Naive thymus-derived CD4-positive, alpha-beta T cell (primary cell): ENCODE measurements at places on chromosomes 2 and 18.

GRCh38 chr2:186934420-186934819 lies 85.5 kb upstream of the ZSWIM2 start:
- no peak for DNase-seq

GRCh38 chr2:38658613-38659012 lies 7.3 kb upstream of the GALM start:
- no peak for DNase-seq

GRCh38 chr2:191950132-191950874 lies 103.4 kb upstream of the CAVIN2 start:
- no peak for DNase-seq

DNA sequence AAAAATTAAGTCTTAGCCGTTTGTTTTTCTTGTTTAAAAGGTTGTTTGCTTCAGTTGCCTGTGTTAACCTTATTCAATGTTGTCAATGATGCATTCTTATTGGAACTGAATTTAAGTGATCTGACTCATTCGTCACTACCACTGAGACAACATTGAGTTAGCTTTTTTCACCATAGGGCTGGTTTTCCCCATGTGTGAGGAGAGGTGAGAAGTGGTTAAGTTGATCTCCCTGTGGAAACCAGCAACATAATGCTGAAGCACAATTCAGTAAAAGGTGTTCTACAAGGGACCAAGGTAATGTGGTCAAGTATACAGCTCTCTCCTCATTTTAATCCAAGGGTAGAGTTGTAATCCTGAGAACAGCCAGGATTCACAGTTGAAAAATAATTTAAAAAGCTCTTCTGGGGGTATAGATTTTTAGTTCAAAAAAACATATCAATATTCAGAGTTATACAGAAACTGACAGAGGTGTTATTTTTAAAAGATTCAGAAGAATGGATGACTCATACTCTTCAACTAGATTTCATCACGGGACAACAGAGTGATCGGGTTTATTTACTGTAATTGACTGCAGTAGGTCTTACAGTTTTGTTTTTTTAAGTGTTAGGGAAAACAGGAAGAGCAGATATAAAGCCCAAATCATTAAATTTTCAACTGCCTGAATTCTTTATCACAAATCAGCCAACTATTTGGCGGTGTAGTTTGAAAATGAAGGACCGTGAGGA lies 12.6 kb downstream of the NOP58 start:
- DNase-seq, result no peak

DNA sequence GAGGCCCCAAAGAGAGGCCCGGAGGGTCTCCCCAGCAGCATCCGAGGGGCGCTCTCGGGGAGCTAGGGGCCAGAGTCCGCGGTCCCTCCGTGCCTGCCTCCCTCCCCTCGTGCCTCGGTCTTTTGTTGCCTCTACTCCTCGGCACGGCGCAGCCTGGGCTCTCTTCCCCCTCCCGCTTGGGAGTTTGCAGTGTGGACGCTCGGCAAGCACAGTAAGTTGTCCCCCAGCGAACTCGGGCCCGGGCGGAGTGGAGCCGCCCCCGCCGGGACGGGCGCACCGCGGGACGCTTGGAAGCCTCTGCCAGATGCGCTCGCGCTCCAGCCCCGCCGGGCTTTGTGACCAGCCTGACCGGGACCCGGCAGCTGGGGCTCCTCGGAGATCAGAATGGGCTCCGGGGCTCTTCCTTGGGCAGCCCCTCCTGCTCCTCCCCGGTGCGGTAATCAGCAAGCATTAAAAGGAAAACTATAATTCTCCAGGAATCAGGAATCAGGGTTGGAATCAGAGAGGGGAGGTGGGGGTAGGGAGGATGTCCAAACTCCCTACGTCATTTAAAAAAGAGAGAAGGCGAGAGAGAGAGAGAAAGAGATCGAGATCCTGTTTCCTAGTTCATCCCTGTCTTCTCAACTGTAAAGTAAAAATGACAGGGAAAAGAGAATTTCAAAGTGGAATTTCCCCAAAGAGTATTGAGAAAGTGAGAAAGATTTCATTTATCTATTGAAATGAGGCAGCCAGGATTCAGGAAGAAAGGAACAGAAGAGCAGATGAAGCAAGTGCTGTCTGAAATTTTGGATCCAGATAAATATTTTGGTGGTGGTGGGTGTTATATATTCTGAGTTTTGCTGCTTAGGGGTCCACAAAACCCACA lies 786 bp upstream of the TMEM200C start:
- DNase-seq, result no peak

GRCh38 chr2:212223696-212224095 lies 314.9 kb downstream of the ERBB4 start:
- no peak for DNase-seq

DNA sequence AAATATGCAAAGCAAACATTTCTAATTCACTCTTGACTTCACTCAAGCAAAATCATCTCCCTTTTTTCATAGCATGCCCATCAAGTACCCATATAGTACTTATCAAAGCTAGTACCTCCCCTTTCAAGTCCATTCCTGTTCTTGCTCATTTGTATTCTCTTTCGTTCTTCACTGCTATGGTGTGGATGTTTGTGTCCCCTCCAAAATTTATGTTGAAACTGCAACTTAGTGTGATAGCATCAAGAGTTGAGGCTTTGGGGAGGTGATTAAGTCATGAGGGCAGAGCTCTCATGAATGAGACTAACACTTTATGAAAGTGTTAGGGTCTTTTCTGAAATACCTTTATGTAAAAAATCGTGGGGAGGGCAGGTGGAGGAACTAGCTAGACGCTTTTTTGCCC lies 52.9 kb downstream of the RNU4ATAC start:
- no peak for DNase-seq

DNA sequence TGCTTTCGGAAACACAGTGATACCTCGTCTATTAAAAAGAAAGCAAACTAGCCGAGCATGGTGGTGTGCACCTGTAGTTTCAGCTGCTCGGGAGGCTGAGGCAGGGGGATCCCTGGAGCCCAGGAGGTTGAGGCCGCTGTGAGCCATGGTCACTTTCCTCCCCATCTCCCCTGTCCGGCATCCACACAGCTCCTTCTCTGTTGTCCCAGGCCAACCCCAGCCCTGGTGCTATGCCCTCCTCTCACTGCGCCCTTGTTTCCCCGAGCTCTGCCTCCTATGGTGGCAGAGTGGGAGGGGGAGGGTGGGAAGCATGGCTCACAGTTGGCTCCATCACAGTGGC lies 15.4 kb downstream of the RTP5 start:
- no peak for DNase-seq

GRCh38 chr18:24051031-24051947 lies 36.7 kb downstream of the TTC39C start:
- no peak for DNase-seq

DNA sequence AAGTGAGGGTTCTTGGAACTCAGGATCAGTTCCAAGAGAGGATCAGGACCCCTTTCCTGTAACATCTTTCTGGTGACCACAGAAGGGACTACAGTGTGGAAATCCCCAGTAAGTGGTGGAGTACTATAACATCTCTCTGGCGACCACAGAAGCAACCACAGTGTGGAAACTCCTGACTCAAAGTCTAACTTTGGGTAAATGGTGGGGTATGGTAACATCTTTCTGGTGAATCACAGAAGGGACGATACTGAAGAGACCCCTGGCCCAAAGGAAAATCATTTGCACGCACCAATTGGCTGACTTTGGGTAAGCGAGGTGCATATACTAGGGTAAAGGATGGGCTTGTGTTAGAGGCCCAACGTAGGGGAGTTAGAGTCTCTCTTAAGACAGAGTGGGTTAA lies 56.3 kb upstream of the GULP1 start:
- no peak for DNase-seq

DNA sequence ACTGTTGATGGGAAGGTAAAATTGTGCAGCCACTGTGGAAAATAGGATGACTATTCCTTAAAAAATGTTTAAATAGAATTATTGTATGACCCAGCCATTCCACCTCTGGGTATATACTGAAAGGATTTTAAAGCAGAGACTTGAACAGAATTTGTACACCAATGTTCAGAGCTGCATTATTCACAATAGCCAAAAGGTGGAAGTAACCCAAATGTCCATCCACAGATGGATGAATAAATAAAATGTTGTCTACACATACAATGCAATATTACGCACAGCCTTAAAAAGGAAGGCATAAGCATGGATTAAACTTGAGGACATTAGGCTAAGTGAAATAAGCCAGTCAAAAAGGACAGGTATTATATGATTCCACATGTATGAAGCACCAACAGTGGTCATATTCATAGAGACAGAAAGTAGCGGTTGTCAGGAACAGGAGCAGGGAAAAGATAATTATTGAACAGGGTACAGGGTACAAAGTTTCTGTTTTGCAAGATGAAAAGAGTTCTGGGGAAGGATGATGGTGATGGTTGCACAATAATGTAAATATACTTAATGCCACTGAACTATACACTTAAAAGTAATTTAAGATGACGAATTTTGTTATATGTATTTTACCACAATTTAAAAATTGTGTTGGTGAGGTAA lies 39.4 kb downstream of the EVA1A start:
- no peak for DNase-seq

GRCh38 chr2:174678395-174678794 lies 80.8 kb upstream of the WIPF1 start:
- DNase-seq, result no peak

DNA sequence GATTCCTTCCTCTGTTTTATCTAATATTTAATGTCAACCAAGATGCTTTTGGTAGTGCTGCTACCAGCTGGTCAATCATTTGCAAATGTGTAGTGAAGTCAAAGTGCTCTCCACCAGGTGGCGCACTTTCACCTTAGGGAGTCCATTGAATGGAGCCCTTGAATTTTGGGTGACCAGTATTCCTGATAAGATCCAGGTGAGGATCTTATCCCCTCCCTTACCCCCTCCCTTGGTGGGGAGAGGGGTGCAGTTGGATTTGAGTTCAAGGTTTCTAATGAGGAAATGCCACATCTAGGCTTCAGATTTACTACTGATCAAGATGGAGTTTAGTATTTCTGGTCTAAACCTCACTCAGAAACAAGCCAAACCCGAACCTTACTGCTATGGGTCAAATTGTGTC lies 12.0 kb upstream of the E2F6 start:
- DNase-seq, result peak; percentile 61

DNA sequence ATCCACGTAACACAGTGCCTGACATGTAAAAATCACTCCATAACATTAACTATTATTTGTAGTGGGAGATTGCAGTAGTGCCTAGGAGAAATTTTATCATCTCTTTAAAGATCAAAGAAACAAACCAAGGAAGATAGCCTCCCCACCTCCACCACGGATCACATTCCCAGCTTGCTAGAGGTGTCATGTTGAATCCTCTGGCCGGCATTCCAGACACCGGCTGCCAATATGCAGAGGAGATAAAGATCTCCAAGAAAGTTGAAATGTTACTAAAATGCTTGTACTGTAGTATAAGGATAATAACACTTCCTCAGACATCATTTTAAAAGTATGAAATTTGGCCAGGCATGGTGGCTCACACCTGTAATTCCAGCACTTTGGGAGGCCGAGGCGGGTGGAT lies 6.1 kb upstream of the ATG16L1 start:
- DNase-seq, result no peak

GRCh38 chr18:12027046-12027445 lies 45.7 kb downstream of the IMPA2 start:
- DNase-seq, result no peak

DNA sequence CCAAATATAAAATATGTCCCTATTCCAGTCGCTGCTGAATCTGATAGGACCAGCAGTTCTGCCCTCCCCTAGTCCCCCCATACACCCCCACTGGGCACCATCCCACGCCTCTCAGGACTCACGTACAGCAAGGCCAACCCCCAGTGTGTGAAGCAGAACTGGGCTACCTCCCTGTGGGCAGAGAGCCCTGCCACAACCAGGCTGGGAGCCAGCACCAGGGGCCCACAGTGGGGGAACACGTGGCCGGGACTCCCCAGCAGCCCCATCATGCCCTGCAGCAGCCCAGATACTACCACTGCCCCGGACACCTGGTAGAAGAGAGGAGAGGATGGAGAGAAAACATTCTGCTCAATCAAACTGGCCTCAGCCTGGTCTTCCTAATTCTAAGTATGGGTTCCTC lies 1.3 kb downstream of the SLC23A3 start:
- no peak for DNase-seq

- no peak for DNase-seq
Measured at GRCh38 chr2:215697496-215697895, 261.6 kb upstream of the FN1 start.

DNA sequence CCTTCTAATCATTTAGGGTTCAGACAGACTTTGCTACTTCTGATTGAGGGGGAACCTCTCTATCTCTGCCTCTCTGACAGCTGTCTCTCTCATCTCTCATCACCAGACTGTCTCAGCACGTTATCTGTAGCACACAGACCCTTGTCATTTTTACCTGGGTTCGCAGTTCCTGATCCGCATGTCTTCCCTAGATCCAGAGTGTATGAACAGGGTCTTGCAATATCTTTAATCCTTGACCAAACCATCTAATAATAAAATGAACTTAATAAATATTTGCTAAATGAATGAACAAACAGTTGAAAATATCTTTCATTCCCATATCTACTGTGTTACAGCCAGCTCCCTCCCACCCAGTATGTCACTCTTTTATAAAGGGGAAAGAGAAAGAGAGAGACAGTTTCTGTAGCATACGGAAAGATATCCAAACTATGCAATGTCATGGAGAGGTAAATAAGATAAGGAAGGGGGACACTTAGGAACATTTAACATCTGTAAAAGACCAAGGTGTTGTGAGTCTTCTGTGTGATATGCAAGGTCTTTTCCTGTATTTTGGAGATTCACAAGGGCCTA lies 507.6 kb downstream of the SUCLG1 start:
- no peak for DNase-seq

- DNase-seq, result no peak
Measured at GRCh38 chr2:45191146-45191863, 182.1 kb upstream of the SIX2 start.

GRCh38 chr2:143603846-143604565 lies 474.8 kb downstream of the ARHGAP15 start:
- no peak for DNase-seq

DNA sequence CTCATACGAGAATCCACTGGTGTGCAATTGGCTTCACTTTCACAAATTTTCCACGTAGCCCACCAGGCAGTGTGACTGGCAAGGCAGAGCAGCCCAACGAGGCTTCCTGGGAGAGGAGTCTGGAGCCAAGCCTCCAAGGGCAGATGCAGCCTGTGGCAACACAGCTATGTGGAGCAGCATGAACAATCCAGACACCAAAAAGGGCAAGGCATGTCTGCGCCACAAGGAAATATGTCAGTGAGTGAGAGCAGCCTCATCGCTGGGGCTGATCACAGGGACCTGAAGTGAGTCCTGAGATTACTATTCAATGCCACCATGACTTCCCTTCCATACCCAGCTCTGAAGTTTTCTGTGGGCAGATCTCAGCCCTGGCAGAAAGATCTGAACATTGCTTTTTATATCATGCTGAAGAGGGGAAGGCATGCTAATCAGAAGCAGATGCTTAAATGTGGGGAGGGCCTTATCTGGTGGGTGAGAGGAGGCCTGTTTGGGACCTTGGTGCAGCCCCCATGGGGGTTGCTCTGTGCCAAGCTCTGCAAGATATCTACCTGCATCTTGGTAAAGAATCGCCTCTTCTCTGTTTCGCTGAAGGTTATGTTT lies 40.0 kb upstream of the PUM2 start:
- DNase-seq, result no peak

GRCh38 chr2:175806125-175806490 lies 196.0 kb downstream of the LNPK start:
- DNase-seq, result no peak
